Stimulated activated CD8-positive, alpha-beta memory T cell treated with anti-CD3 and anti-CD28 coated beads, Interleukin-7, amount 100 ng/mL, for 24 hours (primary cell): ENCODE measurements at places on chromosomes 1 and 21.

DNA sequence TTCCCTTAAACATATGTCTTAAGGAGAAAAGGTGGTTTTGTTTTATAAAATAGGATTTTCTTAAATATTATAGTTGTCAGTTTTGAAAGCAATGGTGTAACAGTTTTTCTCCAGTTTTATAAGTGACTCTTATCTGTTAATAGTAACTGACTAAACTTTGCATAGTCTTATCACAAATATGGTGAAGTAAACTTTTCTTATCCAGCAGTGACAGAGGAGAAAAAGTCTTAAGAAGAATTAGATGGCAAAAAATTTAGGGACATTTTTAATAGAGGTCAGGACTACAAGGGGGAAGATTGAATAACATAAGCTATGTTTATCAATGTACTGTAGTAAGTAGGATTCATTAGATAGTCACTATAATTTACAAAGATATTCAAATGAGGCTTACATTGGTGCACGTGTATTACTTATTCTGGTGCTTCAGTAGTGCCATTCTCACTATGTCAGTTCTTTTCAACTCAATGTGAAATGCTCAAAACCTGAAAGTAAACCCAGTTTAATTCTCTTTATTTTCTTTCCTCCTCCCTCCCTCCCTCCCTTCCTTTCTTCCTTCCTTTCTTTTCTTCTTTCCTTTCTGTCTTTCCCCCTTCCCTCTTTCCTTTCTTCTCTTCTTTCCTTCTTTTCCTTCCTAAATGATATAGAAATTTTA lies 26.1 kb downstream of the F3 start:
- no peak for DNase-seq

GRCh38 chr1:89780721-89781120 lies 40.1 kb upstream of the LRRC8D start:
- DNase-seq = no peak

- DNase-seq = no peak
These were observed 15.7 kb upstream of the NRIP1 start for GRCh38 chr21:15080526-15080925.

- DNase-seq = no peak
These were observed 181.2 kb upstream of the CSF3R start for GRCh38 chr1:36663772-36664430.

DNA sequence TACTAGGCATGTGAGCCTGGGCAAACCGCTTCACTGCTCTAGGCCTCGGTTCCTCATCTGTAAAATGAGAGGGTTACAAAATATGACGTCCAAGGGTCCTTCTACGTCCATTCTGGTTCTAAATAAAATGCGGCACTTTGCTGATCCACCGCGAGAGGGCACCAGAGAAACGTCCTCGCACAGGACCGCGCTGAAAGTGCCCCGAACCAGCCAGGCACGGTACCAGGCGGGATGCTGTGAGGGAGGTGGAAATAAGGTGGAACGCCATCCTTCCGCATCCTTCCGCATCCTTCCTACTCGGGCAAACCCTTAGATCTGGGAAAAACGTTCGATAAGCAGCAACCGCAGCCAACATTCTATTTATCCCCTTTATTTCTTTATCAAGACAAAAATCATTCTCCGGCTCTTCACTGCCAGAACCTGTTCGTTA lies 60.3 kb upstream of the KRTAP19-8 start:
- DNase-seq = peak; percentile 49

GRCh38 chr1:114234408-114235124 lies 80.9 kb upstream of the SYT6 start:
- no peak for DNase-seq

DNA sequence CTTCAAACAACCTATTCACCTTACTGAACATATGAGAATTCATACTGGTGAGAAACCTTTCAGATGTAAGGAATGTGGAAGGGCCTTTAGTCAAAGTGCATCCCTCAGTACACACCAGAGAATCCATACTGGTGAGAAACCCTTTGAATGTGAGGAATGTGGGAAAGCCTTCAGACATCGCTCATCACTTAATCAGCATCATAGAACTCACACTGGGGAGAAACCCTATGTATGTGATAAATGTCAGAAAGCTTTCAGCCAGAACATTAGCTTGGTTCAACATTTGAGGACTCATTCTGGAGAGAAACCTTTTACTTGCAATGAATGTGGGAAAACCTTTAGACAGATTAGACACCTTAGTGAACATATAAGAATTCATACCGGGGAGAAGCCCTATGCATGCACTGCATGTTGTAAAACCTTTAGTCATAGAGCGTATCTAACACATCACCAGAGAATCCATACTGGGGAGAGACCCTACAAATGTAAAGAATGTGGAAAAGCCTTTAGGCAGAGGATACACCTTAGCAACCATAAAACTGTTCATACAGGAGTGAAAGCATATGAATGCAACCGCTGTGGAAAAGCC lies 13.2 kb upstream of the EXO5 start:
- no peak for DNase-seq

- DNase-seq = no peak
These were observed 15.5 kb downstream of the SLC2A1 start for GRCh38 chr1:42943166-42943565.

GRCh38 chr1:56399795-56400194 lies 179.6 kb downstream of the PLPP3 start:
- no peak for DNase-seq

DNA sequence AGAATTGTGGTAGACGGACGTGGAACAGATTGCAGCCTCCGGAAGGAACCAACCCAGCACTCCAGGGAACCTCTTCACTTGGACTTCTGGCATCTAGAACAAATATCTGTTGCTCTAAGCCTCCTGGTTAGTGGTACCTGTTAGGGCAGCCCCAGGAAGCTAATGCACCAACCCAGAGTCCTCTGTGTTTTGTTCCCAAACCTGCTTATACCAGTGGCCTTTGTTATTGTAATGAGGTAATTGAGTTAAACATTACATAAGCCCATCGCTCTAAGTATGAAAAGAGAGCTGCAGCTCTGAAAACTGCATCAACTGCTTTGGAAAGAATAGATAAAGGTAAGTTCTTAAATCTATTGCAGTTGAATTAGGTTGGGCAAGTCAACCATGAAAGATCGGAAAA lies 516.7 kb downstream of the NPHP4 start:
- no peak for DNase-seq

DNA sequence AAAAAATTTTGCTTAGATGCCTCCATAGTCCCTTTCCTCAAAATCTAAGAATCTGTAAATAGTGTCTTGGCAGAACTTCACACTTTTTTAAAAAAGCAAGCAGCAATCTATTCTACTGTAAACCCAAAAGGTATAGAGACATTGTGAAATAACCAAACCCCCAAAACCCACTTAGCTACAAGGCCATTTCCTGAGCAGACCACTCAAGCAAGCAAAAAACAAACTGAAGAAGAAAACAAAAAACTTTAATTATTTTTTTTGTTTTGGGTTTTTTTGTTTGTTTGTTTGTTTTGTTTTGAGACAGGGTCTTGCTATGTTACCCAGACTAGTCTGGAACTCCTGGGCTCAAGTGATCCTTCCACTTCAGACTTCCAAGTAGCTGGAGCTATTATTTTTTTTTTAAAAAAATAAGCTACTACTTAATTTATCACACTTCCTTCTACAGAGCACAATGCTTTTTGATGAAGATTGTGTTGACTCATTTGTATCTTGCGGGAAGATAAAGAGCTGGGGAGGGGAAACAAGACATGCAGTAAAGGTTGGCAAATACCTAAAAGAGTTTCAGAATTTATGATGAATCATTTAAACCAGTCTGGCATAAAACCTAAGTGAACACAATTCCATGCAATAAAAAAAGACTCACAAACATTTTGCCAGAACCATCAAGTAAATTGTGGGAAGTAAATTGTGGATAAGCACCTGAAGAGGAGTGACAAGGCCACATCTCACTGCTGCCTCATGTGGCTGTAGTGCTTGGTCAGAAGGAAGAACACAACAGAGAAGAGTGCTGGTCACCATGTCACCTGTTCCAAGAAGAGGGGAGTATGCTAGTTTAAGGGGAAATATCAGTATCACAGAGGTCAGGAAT lies 2.7 kb upstream of the PTPN22 start:
- no peak for DNase-seq

DNA sequence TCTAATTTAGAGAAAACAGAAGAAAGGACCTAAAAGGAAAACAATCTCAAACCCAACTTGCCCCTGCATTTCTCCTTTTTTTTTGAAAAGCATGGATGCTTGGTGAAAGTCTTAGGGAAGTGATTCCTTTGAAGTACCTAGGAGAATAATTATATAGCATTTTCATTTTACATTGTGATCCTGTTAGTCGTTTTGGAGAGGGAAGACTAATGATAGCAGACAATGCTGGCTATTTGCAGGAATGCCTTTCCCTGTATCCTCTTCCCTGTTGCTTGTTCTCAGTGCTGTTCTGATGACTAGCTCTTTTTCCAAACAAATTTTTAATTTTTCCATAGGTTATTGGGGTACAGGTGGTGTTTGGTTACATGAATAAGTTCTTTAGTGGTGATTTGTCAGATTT lies 53.9 kb downstream of the LAMC1 start:
- DNase-seq = no peak

DNA sequence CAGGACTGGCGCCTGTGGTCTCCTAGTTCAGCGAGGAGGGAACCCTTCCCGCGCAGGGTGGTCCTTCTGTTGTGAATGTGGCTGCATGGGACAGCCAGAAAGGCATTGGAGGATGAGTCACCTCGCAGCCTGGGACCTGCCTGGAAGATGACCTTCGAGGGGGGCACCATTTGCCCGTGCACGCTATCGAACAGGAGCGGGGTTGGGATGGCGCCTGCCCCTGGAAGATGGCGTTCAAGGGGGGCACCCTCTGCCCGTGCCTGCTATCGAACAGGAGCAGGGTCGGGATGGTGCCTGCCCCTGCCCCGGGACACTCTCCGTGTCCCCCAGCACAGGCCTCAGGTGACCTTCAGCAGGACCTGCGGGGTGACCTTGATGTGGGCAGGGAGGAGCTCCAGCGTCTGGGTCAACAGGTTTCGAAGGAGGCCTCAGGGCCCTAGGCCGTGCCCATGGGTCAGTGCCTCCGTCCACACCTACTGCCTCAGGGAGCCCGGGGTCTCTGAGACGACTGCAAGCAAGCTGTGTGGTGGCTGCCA lies 1.7 kb upstream of the ACTRT2 start:
- DNase-seq = no peak

GRCh38 chr1:203584035-203584434 lies 42.6 kb upstream of the ATP2B4 start:
- DNase-seq = no peak

- no peak for DNase-seq
These were observed 17.8 kb upstream of the MAST2 start for GRCh38 chr1:45785583-45785982.

GRCh38 chr1:212233321-212233720 lies 51.9 kb upstream of the PPP2R5A start:
- no peak for DNase-seq

DNA sequence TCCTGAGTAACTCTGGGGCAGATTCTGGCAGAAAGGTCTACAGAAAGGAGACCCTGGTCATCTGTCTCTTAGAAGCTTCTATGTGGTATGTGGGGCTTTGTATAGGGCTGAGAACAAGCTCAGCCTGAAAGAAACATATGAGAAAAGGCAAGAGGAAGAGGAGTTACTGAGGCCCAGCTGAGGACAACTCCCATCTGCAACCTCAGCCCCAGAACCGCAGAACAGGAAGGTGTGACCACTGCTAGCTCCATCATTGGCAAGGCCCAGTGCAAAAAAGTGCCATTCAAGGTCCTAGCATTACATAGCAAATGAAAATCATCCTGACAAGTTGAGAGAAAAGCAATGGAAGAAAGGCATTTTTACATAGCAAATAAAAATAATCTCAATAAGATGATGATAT lies 503.8 kb downstream of the NPHP4 start:
- no peak for DNase-seq

DNA sequence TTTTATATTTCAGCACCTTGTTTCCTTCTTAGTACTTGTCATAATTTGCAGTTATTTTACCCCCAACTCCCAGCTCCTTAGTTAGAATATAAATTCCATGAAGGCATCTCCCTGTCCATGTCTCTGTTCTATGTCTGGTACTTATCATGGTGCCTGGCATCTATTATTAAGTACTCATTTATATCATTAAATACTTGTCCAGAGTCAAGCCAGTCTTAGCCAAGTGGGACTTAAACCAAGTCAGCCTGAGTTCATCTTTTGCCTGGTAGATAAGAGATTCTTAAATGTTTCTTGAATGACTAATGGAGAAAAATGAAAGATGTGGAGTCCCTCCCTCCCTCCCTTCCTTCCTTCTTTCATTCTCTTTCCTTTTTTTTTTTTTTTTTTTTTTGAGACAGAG lies 9.4 kb downstream of the SLC25A44 start:
- no peak for DNase-seq

DNA sequence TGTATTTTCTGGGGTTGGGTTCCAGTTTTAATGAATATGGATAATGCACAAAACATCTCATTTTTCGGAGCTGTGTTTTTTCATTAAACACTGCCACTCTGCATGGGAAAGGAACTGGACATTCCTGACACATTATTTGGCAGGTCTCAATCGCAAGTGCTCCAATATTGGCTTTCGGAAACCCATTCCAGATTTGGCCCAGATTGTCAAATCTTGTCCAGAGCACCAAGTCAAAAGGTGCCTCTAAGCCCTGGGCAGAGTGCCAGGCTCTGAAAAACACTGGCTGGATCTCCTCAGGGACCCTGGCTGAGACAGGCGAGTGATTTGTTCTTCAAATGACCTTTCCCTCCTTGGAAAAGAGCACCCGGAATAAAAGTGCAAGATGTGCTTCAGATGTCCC lies 68.4 kb upstream of the MRPS6 start:
- DNase-seq = no peak

- DNase-seq = no peak
These were observed 15.1 kb upstream of the CRB1 start for GRCh38 chr1:197252973-197253372.

- DNase-seq = no peak
These were observed 72.4 kb downstream of the SEC16B start for GRCh38 chr1:177897281-177897997.

DNA sequence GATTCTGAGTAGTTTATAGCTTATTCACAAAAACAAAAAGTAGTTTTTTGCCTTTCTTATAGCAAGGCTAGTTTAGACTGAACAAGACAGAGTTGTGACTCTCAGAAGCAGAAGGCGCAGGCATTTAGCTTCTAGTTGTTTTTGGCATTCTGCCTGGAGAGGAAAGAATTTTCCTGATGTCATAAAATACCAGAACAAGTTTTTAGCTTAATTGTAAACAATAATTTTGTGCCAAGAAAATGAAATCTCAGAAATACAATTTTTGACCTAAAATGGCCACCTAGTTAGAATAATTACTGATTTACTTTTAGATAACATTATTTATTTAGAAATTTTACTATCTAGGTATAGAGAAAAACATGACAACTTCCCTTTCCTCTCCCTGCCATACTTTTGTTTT lies 1.0 kb downstream of the DNAJB4 start:
- DNase-seq = no peak

- no peak for DNase-seq
These were observed 23.2 kb upstream of the H6PD start for GRCh38 chr1:9211291-9211811.

- DNase-seq = no peak
These were observed 208 bp upstream of the BARHL2 start for GRCh38 chr1:90717356-90717664.
